AG08395 (cell line): ENCODE measurements at places on chromosomes 3 and 15.
A peak's percentile ranks its signal among the peaks of the same experiment; 100 is the strongest.

DNA sequence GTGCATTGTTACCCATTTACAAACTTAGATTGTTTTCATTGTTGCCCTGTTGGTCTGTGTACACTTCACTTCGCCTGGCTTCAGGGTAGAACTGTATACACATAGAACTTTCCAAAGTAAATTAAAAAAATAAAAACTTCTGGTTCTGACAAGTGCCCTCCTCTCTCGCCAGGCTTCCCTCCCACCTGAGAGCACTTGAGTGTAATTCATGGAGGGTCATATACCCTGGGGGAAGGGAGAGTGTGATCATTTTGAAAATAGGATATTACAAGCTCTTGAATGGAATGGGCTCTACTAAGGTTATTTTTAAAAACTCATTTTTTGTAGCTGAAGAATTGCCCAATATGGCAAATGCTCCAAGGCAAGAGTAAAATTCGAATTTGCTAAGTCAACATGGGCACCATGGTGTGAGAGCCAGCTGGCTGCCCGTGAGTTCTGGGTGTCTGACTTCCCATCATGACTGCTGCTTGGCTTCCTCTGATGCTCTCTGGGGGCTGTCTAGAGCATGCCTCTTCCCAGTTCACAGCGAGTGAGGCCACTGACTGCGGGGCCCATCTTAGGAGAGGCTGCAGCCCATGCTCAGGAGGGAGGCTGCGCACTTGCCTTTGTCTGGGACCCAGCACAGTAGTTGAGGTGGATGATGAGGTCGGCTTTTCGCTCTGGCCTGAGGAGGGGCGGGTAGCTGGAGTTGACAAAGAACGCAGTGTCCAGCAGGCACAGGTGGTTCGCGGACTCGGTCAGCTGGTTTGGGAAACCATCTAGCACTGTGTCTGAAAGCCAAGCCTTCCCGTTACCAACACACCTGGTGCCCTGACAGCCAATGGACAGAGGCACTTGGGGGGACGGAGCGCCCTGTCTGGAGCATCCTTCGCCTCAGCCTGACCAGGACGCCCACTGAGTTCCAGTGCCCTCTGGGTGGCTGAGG is 13.1 kb upstream of the EHD4 start:
- no peak for DNase-seq

- DNase-seq, result no peak
Observed at GRCh38 chr3:188524052-188524451, 370.1 kb downstream of the LPP start.

GRCh38 chr3:124510290-124510689 is 220.0 kb upstream of the UMPS start:
- DNase-seq, result peak; percentile 79

DNA sequence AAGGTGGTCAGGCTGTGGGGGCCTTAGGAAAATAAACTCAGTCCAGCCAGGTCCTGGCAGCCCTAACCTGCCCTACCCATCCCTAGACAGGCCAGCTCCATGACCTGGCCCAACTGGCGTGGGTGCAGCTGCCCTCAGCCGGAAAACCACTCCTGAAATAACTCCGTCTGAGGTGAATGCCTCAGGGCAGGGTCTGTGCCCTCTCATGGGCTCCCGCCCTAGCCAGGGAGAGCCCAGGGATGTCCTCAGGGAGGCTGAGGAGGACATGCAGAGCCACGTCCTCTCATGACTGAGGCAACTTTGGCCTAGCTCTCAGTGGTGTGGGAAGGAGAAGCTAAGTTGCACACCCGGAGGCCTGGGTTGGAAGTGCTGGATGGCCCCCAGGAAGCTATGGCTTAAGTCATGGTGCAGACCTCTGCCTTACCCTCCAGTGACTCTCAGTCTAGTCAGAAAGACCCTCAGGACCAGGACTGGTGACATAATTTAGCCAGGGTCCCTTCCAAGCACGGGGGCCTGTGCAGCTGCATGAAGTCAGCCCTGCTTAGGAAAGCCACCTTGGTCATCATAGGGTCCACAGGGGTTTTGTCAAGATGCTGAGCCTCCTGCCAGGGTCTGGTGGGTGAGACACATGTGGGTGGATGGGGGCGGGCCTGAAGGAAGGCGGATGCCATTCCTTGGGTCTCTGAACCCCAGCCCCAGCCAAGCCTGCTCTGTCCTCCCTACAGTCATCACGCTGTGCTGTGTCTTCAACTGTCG is 7.4 kb downstream of the TMIE start:
- DNase-seq, result no peak

GRCh38 chr3:120559242-120560061 is 36.7 kb upstream of the NDUFB4 start:
- peak; percentile 61 for DNase-seq

DNA sequence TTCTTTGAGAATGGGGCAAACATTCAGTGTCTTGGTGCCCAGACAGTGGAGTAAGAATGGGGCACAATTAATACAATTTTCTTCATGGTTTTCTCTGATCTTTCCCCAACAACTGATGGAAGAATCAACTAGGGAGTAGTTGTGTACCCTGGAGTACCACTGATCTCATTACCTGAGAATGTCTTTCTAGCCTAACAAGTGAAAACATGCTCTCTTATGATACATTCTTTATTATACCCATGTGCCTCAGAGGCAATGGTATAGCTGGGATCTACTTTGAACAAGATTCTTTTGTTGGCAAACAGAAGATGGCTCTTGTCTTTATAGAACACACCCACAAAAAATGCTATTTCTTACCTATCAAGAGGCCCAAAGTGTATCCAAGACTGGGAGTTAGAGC is 250.6 kb upstream of the CMC1 start:
- DNase-seq, result peak; percentile 9

DNA sequence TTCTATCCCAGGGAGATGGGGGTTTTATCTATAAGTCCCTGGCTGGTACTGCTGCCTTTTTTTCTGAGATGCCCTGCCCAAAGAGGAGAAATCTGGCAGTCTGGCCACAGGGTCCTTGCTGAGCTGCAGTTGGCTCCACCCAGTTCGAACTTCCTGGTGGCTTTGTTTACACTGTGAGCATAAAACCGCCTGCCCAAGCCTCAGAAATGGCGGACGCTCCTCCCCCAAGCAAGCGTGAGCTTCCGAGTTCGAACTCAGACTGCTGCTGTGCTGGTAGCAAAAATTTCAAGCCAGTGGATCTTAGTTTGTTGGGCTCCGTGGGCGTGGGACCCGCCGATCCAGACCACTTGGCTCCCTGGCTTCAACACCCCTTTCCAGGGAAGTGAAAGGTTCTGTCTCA is 126.8 kb upstream of the SUCLG2 start:
- DNase-seq, result no peak

DNA sequence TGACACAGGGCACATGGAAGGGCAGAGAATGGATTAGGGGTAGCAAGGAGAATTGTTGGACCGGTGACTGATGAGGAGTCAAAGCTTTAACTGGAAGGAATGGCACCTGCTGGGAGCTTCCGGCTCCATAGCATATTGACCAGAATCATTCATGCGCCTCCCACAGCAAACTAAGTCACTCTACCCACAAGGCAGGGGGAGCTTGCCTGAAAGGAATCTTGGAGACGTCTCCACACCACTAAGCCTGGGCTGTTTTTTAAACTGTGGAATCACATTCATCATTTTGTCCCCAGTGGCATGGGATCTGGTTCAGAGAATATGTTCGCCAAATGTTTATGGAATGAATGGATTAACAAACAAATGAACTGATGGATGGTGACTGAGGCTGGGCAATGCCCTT is 57.0 kb upstream of the ITGA11 start:
- DNase-seq, result no peak

DNA sequence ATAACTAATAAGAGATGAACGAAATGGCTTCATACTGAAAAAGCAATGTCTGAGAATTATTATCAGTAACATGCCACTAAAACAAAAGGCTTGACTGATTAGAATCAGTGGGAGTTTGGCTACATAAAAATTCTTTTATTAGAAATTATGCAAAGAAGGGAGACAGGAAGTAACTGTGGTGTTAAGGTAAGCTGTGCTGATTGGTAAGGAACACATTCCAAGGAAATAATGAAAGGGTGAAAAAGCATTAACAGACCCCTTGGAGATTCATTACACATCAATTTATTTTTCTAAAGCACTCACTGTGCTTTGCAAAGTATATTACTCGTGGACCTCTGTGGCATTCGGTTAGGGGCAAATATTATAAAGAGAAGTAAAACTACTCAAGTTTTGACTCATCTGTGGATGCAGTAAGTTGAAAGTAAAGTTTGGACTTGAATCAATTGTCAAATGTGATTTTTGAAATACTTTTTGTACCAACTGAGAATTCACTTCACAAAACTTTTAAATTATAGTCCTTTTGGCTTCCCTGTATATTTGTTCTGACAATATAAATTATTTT is 176.1 kb upstream of the ZPLD1 start:
- no peak for DNase-seq

DNA sequence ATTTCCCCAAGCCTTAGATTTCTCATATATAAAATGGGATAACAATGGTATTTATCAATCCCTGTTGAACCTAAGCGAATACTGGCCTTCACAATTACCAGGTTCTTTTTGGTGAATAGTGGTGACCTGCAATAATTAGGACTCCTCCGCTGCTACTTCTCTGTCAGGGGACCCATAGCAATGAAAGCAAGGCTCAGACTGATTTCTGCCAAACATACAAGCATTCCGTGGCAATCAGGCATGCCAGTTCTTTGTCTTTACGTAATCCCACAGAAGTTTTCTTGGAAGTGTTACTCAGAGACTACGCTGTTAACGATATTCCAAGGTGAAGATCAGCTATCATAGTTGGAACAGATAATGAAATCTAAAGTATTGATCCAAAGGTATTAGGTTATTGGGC is 105.7 kb downstream of the GOLIM4 start:
- DNase-seq, result no peak

DNA sequence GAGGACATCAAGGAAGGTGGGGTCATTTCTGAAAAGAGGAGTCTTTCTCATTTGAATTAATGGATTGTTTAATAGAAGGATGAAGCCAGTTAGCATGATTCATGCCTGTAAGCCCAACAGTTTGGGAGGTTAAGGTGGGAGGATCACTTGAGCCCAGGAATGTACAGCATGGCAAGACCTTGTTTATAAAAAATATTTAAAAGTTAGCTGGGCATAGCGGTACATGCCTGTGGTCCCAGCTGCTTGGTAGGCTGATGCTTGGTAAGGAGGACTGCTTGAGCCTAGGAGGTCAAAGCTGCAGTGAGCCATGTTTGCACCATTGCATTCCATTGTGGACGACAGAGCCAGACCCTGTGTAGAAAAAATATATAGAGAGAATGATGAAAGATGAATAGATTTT is 165.5 kb downstream of the ALCAM start:
- DNase-seq, result no peak

- peak; percentile 19 for DNase-seq
Observed at GRCh38 chr15:67010898-67011616, 54.3 kb upstream of the SMAD3 start.

DNA sequence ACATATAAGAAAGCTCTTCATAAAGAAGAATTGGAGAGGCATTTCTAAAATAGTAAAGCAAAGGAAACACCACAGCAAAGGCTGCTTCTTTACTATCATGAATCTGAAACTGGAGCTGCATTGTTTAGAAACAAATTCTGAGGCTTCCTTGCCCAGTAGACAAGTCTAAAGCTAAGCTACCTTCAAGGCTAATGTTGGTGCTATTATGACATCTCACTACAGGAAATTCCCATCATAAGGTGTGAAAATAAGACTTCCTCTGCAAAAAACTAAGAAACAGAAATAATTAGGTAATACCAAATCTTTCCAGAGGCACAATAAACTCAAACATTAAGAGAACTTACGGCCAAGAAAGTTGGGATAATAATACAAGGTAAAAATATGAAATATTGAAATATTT is 89.9 kb upstream of the P3H2 start:
- DNase-seq, result no peak

DNA sequence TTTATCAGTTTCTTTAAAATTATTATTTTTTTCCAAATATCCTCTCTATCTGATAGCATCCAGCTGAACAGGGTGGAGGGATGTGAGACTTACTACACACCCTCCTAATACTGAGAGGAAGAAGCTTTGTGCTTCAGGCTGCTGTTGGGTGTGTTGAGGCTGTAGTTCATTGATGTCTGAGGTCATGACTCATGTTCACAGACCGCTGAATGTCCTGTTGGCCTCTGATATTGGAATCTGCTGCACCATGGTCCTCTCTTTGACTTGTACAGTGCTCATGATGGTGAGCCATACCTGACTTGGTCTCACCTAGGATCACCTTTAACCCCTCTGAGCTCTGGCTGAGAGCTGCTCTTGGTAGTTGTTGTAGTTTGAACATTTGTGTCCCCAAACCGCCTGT is 302.9 kb downstream of the SATB1 start:
- DNase-seq, result peak; percentile 13

DNA sequence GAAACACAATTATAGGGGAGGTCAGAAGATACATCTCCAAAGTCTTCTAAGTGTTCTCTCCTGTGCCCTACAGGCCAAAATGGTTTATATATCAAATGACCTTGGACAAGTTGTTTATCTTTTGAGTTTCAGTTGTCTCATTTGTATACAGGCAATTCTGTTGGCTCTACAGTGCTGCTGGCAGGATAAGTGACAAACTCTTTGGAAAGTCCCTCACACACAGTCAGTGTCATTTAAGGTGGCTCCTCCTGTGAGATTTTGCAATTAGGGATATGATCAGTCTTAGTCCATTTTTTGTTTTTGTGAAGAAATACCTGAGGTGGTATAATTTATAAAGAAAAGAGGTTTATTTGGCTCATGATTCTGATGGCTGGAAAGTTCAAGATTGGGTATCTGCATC is 1035.8 kb upstream of the CFAP20DC start:
- no peak for DNase-seq

GRCh38 chr15:80264031-80264430 is 12.0 kb upstream of the CTXND1 start:
- DNase-seq, result peak; percentile 24

DNA sequence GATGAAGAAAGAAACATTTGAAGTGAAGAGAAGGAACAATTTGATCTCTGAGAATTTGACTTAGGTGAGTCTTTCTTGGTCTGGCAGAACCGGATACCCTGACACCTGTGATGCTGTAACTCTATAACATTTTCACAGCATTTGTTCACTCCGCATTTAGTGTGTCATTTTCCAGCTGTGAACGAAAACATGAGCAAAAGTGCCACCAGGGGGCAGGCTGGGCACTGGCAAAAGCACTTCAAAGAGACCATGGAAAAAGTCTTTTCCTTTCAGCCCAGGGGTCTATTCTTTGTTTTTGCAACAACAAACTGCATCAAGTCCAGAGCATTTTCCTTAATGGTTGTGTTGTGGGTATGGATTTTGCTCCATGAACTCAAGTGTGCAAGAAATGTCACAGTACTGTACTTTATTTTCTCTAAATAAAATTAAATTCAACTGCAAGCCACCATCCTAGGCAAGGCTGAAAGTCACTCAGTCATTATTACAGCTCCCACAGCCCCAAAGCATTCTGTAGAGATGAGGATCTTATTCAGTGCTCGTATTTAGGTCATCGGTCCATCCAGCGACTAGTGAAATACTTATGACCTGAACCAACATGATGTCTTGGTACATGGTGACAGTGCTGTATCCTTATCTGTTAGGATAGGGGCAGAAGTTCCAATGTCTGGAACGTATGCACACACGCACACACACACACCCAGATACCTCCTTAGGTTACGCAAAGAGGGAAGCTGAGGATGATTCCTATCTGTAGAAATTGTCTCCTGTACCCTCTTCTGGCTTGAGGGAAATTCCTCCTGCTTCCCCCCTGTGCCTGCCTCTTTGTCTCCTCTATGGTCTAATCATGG is 125.5 kb downstream of the GADL1 start:
- peak; percentile 67 for DNase-seq
